PC-9 (cell line): ENCODE measurements at places on chromosomes 3 and 15.
A peak's percentile ranks its signal among the peaks of the same experiment; 100 is the strongest.

- no peak for DNase-seq
Observed at GRCh38 chr15:53675832-53676231, 83.6 kb downstream of the WDR72 start.

- peak; percentile 47 for DNase-seq
Observed at GRCh38 chr3:32240159-32240545, 1.7 kb downstream of the CMTM8 start.

DNA sequence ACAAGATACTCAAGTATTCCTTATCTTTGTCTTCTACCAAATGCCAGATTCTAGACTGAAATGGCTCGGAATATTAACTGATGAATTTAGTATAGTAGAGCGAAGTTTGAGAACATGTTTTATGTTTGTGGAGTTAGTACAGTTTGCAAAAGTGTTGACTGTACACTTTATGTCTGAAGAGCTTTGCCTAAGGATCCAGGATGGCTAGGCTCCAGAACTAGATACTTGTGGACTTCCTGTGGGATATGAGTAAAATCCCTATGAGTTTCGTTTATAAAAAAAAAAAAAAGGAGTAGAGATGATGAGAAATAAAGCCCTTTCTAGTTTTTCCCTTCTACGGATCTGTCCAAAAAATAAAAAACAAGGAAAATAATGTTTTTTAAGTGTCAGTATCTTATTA is 96.7 kb downstream of the TP63 start:
- DNase-seq: no peak

DNA sequence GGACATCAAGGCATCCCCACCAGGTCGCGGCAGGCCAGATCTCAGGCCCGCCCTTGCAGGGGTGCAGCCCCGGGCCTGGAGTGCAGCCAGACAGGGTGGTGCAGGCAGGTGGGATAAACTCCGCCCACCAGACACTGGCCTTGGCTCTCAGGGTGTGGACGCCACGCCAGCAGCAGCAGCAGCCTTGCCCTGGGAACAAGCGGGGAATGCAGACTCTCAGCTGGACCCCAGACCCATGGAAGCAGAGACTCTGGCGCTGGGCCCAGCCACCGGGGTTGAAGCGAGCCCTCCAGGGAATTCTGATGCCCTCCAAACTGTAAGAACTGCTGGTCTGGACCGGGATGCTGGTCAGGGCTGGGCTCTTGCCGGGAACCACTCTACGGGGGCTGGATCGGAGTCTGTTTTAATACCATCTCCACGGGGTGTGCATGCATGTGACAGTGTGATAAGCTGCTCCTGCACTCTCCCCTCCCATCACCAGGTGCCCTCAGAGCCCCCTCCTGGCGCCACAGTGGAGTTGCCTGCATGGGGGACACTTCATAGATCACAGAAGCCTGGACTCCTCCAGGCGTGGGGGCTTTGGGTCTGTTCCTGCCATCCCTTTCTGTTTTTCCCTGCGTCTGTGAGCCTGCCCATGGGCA is 142.7 kb downstream of the NSMCE3 start:
- no peak for DNase-seq

DNA sequence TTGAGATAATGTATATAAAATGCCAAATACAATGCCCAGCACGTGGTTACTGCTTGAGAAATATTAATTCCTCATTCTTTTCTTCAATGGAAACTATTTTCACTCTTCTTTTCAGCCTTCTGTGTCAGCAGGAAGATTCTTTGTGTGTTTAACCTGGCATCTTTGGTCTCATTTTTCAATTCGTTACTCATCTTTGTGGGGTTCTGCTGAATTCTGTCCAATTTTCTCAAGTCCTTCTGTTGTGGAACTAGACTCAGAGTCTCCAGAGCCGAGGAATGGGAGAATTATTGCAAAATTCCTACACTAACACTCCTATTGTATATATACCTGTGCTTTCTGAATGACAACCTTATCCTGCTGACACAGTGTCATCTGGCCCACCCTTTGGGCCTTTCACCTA is 96.8 kb upstream of the RGMA start:
- no peak for DNase-seq

- DNase-seq: no peak
Observed at GRCh38 chr3:154191520-154191919, 70.3 kb downstream of the ARHGEF26 start.

DNA sequence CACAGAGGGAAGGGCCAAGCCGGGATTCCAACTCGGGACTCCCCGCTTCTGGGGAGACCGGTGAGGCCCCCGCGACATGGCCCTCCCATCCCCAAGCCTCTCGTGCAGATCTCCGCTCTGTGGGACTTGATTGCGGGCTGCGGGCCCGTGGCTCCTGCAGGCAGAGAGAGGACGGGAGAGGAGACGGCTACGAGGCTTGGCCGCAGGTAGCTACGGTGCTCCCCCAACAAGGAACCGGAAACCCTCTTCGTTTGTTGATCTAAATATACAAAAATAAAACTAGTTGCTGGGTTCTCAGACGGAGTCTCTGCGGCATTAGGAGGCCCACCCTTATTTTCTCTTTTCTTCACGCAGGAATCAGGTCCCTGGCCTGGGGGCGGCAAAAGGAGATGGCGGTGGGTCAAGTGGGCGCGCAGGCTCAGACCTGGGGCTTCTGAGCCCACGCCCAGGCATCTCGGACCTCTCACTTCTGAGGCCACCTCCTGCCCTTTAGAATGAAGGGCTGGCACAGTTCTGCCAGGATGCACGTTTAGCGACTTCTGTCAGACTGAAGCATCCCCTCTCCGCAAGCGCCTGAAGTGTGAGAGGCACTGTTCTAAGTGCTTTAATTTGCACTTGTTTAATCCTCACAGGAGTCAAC is 10.9 kb downstream of the GNB5 start:
- DNase-seq: no peak

DNA sequence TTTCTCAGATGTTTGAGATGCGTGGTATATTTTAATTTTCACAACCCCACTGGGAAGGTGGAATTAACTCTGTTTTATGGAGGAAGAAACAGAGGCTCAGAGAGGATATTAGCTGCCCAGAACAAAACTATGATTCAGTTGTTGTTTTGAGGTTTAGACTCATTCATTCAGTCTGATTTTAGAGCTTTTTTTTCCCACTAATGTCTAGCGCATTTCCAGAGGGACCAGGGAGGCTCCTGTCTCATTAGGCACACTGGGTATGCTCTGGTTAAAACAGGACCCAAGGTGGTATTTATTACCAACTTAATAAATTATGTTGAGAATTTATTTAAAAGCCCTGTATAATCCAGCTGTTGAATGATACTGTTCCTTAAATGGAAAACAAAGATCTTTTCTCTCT is 272.0 kb upstream of the RGMA start:
- DNase-seq: no peak
